Lung microvascular endothelial cell (primary cell): ENCODE measurements at places on chromosomes 11 and 22. TPM values are rescaled to one million over a fixed set of nuclear protein-coding genes. Genes with fewer than 3 reads are reported as not detected.
A peak's percentile ranks its signal among the peaks of the same experiment; 100 is the strongest.

DNA sequence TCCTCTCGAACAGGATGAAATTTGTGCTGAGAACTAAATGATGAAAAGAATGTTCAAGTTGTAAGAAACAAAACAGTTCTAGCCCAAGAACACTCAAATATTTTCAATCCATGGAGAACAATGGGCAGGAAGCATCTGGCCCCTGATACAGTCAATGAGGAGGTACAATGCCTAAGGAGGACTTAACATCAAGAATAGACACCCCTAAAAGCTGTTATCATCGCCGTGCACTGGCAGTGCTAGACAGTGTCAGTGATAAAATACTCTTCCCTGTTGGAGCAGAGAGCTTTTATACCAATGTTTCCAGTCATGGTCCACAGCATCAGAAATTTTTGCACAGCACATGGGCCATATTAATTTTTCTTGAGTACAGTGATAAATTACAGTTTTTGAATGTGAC is 20.2 kb upstream of the VSTM5 start:
- DNase-seq = no peak

DNA sequence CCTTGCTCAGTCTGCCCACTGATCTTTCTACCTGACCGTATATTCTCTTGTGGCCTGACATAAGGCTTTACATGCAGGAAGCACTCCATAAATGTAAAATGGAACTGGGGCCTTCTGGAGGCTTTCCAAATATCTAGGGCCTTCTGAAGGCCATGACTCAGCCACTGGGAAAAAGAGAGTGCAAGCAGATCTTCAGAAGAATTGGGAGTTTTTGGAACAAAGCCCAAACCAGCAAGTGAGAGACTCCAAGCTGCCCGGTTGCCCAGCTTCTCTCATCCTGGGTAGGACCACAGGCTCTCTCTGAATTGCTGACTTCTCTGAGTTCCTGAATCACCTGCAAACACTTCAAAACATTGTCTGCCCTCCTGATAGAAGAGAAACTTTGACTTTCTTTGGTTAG is 107.9 kb upstream of the BMAL1 start:
- no peak for DNase-seq

- no peak for DNase-seq
Measured at GRCh38 chr11:117792992-117793391, 4.0 kb downstream of the DSCAML1 start.

KRTAP5-9 gene
- total RNA-seq = not detected in 2 replicates

KLHDC7B gene
- total RNA-seq = not detected in 2 replicates

GRCh38 chr11:104529906-104530305 is 366.0 kb upstream of the PDGFD start:
- DNase-seq = no peak

HBG1 gene
- total RNA-seq = not detected in 2 replicates

TTC36 gene
- 0.44 and 1.6 TPM in 2 replicates for total RNA-seq

DNA sequence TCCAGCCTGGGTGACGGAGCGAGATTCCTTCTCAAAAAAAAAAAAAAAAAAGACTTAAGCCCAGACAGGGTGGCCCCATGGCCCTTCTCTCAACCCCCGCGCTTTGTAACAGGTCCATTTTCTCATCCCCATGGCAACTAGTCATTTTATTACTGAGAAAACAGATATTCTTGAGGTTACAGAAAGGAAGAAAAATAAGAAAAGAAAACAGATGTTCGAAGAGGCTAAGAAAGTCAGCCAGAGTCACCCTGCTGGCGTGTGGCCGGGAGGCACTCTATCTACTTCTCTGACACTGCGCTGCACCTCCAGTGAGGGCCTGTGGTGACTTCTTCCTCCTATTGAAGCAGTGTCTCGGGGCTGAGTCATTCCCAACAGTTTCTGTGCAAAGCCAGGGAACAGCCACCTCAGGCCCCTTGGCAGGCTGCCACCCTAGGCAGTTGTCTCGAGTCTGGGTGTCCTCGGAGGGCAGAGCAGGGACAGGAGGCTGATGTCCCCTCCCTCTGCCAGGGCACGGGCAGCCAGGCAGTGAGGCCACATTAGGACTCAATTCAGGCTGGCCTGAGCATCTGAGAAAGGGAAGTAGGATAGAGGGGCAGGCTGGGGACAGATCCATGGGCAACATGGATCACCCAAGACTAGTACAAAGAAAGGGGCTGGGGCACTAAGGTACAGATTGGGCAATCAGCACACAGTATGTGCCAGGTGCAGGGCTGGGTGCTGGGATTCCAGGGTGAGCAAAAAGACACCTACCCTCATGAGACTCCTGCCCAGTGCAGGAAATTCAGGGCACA is 16.4 kb upstream of the SYVN1 start:
- DNase-seq = no peak

DNA sequence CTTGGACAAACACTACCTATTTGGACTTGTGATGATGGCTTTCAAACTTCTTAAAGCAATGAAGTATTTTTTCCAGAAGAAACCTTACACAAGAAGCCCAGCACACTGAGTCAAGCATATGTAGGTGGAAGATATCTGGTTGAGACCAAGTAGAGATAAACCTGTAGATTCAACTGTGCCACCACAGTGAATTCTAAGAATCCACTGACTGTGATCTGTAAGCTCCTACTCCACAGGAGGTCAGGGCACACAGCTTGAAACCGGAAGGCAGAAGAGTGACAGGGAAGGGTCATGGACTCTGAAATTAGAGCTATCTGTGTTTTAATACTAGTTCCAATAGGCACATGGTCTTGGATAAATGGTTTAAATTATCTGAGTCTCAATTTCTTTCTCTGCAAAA is 404.5 kb downstream of the ETS1 start:
- DNase-seq = no peak

DNA sequence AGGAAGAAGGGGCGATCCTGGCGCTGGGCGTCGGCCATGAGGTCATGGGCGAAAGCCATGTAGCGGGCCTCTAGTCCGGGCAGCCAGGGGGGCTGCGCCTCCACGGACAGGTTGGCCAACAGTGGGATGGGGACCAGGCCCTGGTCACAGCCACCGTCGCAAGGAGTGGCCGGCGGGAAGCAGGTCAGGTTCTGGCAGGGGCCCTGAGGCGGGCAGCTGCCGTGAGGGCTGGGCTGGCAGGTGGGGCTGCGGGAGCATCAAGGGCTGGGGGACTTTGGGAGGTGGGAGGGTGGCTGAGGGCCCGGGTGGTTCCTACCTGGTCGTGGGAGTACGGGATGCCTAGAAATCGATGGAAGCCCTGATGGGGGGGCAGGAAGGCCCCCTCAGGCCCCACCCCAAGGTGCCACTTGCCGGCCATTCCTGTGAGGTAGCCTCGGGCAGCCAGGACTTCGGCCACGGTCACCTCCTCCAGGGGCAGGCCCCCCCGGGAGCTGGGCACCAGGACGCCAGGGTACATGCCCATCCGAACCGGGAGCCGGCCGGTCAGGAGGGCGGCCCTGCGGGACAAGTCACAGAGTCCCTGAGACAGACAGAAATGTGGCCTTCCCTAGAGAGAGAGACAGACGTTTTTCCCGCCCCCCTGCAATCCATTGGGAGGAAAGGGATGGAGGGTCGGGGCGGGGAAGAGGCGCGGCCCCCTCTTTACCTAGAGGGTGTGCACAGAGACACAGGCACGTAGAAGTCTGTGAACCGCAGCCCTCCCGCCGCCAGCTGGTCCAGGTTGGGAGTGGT is 906 bp downstream of the ARSA start:
- DNase-seq = peak; percentile 36

DNA sequence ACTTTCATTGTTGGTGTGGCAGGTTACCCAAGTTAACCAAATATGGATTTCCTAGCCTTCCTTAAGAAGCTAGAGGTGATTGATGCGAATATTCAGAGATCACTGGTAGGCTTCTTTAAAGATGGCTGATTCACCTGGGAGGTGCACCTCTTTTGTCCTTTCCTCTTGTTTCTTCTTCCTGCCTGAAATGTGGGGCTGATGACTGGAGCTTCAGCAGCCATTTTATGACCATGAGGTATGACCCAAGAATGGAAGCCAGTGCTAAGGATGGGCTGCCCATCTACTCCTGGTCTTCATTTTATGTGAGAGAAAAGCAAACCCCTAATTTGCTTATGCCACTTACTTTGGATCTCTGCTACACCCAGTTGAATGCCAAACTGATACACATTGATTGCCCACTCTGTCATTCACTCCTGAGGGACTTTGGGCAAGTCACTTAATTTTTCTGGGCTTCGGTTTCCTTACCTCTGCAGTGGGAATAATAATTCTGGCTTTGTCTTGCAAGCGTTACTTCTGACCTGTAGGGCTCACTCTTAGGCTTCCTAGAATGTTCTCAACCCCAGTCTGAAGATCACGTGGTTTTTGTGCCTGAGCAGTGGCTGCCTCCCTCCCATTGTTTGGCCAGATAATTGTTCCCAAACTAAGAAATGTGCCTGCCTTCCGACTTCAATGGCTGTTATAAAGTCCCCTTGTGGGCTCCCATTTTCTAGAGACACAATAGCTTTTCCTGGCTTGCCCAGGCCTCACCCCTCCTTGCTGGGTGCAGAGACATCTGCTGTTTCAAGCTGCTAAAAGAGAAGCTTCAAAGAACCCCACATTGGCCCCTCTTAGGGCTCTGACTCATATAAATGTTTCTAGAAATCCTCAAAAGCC is 243.1 kb downstream of the ST3GAL4 start:
- no peak for DNase-seq

DNA sequence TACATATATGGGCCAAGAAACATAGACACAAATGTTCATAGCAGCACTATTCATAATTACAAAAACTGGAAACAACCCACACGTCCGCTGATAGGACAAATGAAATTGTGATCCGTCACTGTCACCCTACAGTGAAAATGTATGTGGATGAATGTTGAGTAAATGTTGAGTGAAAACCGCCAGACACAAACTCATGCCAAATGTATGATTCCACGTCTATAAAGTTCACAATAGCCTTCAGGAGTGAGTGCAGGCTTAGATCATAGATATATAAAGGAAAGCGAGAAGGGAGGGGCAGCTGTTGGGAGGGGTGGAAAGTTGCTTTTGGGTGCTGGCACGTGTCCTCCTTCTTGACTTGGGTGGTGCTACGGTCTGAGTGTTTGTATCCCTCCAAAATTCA is 33.6 kb downstream of the DBX1 start:
- no peak for DNase-seq
